ENCODE measurements at places on chromosomes 3 and 15. TPM values are rescaled to one million over a fixed set of nuclear protein-coding genes. Genes with fewer than 3 reads are reported as not detected.

ADCY5 gene
- total RNA-seq, result 0.10 TPM

TIMP4 gene
- total RNA-seq, result 0.10 TPM

DNASE1L3 gene
- total RNA-seq, result not detected

SPINK8 gene
- not detected for total RNA-seq

PSMD6 gene
- total RNA-seq, result 175 TPM

GOLGA8G gene
- total RNA-seq, result not detected

SCAANT1 gene
- not detected for total RNA-seq

DCLK3 gene
- not detected for total RNA-seq

CAV3 gene
- not detected for total RNA-seq

NUDT16 gene
- total RNA-seq, result 14.2 TPM

CCR1 gene
- 0.59 TPM for total RNA-seq

SCN5A gene
- total RNA-seq, result 0.59 TPM

TMEM62 gene
- total RNA-seq, result 15.8 TPM

SSUH2 gene
- total RNA-seq, result 1.5 TPM

POLQ gene
- 9.9 TPM for total RNA-seq

ANO10 gene
- total RNA-seq, result 29.8 TPM

TLNRD1 gene
- 10.4 TPM for total RNA-seq

AHSG gene
- total RNA-seq, result not detected

FAM3D gene
- total RNA-seq, result not detected

ANKRD63 gene
- not detected for total RNA-seq

GRCh38 chr3:14320219-14320618, 82.2 kb upstream of the SLC6A6 start:
- no peak for DNase-seq

DNA sequence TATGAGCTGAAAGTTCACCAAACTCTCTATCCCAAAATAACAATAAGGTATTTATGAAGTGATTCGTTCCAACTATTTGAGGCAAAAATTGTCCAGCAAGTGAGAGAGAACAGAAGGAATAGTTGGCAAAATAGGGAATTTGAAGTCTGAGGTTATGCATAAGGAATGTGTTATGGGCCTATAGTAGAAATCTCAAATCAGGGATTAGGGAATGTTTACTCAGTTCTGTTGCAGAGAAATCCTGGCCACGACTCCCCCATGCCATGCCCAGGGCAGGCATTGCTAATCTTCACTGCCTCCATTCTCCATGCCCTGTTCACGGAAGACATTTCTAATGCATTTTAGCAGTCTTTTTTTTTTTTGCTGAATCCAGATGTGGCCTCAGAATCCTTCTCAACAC, 58.6 kb downstream of the FLNB start:
- DNase-seq, result no peak

- peak; percentile 88 for DNase-seq
Observed at GRCh38 chr15:33022629-33023028, 171.9 kb downstream of the FMN1 start.

DNA sequence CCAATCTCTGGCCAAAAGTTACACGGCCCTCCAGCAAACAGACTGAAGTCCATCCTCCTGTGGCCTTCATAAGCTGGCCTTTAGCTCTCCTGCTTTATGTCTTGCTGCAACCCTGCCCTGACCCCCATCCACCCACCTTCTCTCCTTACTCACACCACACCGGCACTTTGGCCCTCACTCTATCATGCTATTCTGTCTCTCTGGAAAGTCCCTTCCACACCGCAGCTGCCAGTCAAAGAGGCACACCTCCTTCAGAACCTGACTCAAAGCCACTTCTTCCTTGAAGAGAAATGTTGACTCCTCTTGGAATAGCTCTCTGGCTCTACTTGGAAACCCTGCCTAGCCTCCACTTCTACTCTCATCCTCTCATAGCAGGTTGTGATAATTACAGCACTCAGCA, 4.5 kb downstream of the GPR156 start:
- no peak for DNase-seq

DNA sequence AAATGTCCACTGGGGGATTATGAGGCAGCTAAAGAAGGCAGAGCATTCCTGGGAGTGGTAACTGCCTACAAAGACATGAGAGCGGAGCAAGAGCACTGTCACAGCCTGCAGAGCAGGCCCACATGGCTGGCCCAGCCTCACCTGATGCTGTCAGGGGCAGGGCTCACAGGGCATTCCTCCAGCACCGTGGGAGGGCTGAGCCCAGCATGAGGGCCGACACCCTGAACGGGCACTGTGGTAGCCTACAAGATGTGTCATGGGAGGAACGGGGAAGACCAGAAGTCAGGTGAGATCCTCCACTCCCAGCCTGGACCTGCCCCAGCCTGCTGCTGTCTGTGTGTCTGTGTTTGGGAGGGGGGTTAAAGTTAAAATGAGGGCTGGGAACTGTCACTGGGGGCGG, 30.1 kb downstream of the CCDC12 start:
- no peak for DNase-seq

- DNase-seq, result no peak
Observed at GRCh38 chr15:96160800-96161199, 169.7 kb upstream of the NR2F2 start.

GRCh38 chr3:151864423-151865101, 8.9 kb upstream of the SUCNR1 start:
- DNase-seq, result peak; percentile 80

DNA sequence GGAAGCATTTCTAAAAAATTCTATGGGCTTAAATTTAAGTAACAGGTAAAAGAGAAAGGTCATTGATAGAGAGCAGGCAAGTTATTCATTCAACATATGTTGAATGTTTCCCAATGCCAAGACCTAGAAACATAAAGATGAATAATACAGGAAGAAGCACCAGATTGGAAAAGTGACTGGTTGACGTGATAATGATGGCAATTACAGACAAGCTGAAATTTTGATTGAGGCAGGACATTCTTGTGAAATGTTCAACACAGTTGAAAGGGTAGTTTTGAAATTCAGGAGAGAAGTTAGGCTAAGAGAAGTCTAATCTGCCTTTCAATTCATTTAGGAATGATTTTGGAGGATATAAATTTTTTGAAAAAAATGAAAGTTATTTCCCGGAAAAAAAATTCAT, 536.3 kb upstream of the NAALADL2 start:
- no peak for DNase-seq

DNA sequence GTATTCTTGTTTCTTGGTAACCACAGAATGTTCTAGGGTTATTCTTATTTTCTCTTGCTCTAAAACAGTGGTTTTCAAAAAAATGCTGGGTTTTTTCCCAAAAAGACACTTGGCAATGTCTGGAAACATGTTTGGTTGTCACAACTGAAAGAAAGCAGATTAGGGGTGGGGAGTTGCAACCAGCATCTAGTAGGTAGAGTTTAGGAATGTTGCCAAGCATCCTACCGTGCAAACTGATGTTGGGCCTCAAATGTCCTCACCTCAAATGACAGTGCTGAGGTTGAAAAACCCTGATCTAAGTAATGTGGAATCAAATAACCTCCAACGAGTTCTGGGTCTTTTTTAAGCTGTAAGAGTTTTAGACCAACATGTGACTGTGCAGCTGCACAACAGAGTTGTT, 270.5 kb upstream of the STT3B start:
- no peak for DNase-seq

GRCh38 chr3:15326037-15326436, 6.3 kb downstream of the SH3BP5 start:
- no peak for DNase-seq

DNA sequence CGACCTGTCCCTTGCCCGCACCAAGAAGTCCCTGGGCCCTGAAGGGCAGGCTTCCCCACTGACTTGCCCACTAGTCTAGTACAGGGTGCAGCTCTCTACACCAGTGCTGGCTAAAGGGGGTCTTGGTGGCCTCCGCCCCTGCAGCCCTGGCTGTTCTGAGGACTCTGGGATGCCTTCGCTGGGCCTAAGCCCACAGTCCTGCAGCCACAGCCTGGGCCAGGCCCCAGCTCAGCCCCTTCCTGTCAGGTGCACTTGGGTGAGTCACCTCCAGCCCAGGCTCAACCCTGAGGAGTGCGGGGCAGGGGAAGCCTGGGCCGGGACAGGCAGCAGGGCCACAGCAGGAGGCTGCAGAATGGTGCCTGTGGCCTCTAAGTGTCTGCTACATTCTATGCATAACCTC, 971 bp downstream of the C3orf22 start:
- no peak for DNase-seq

- DNase-seq, result no peak
Observed at GRCh38 chr3:39350714-39351113, 21.2 kb downstream of the CCR8 start.

DNA sequence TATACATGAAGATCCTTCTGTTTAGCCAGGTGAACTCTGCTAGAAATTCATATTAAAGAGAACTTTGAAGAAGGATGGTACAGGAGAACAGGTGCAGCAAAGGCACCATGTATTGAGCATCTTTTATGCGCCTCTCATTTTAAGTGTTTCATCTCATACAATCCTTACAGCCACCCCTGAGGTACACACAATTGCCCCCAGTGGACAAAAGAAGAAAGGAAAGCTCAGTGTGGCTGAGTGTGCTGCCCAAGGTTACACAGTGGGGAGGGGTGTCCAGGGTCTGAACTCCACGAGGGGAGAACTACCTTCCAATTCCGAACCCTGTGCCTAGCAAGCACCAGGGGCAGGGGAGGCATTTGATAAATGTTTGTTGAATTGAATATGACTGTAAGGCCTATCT, 98.6 kb downstream of the MECOM start:
- DNase-seq, result no peak

- peak; percentile 79 for DNase-seq
Observed at GRCh38 chr3:187368251-187369088, at the start of gene RTP4. RTP4 (plus strand) TSS chr3:187368385; CDS start chr3:187368442, 57 bp downstream.

DNA sequence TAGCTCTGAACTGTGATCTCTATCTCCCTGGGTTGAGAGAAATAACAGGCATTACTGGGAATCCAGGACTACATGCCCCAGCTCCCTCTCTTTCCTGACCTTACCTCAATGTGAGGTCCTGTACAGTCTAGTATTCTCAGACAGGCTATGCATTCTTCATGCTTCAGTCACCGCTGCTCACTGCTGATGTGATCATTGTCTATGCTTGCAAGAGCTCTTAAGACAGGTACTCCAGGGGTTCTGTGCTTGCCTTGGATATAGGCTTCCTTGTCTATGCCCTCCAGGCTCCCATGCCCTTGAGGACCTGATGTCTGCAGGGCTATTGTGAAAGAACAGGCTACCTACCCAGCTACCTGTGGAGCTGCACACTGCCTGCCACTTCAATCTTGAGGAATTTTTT, 183.6 kb downstream of the MBNL1 start:
- no peak for DNase-seq

DNA sequence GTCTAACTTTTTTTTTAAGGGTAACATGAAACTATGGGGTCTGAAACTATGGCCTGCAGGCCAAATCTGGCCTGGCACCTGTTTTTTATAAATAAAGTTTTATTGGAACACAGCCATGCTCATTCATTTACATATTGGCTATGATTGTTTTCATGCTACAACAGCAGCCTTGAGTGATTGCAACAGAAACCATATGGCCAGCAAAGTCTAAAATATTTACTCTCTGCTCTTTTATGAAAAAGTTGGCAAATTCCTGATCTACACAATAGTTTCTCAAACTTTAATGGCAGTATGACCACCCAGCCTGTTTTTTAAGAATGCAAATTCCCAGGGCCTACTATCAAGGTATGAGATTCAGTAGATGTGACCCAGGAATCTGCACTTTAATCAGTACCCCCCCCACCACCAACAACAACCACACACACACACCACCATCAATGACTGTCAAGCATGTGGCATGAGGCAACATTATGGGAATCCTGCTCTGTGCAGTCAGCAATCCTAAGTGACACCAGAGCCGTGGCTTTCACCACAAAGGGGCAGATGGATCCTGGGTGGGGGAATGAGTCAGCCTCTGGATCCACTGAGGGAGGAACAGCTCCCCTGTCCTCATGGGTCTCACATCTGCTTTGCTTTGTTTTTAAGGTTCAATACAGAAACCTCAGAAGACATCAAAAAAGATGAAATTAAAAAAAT, 142.8 kb downstream of the NTRK3 start:
- DNase-seq, result peak; percentile 74

- DNase-seq, result no peak
Observed at GRCh38 chr15:74171965-74172541, 1.5 kb upstream of the ISLR start.

DNA sequence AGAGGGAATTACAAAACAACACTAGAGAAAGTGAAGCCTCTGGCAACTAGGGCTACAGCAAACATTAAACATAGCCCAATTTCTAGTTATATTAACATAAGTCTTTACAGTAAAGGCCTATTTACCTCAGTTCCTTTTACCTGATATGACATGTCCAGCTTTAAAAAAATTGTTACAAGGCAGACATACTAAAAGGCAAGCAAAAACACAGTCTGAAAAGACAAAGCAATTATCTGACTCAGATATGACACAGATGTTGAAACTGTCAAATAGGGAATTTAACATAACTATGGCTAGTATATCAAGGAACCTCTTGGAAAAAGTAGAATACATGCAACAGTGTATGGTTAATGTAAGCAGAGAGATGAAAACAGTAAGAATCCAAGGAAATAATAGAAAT, 238.6 kb downstream of the RAP2B start:
- DNase-seq, result no peak

GRCh38 chr15:42784705-42785104, 47.8 kb upstream of the CDAN1 start:
- DNase-seq, result no peak

GRCh38 chr15:101452572-101452971, 36.9 kb downstream of the PCSK6 start:
- DNase-seq, result no peak

- DNase-seq, result no peak
Observed at GRCh38 chr3:146468671-146469149, 651 bp downstream of the PLSCR2 start.

DNA sequence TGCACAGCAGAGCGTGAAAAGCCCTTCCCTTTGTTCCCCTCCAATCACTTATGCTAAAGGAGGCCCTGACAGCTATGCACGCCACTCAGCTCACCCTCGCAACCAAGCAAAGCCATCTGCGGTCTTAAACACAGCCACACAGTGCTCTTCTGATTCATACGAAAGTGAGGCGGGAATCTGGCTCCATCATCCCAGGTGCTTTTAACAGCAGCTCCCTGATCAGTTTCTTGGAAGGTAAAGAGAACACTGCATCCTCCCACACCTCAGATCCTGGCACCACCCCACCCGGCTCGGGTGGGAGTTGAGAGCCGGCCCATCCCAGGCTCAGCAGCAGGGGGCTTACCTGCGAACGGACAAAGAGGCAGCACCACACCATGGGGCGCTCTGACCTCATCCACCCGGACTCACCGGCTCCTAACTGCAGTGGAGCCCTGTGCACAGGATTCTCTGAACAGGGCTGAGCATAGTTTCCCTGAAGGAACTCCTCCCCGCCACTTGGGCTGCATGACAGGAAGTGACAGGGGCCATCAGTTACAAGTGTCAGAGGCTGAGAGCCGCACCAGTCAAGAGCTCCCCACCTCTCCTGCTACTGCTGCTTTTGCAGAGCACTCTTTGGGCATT, 114.3 kb upstream of the ARHGEF3 start:
- no peak for DNase-seq
